ENCODE measurements at places on chromosomes 13 and 19. TPM values are rescaled to one million over a fixed set of nuclear protein-coding genes. Genes with fewer than 3 reads are reported as not detected.

DNA sequence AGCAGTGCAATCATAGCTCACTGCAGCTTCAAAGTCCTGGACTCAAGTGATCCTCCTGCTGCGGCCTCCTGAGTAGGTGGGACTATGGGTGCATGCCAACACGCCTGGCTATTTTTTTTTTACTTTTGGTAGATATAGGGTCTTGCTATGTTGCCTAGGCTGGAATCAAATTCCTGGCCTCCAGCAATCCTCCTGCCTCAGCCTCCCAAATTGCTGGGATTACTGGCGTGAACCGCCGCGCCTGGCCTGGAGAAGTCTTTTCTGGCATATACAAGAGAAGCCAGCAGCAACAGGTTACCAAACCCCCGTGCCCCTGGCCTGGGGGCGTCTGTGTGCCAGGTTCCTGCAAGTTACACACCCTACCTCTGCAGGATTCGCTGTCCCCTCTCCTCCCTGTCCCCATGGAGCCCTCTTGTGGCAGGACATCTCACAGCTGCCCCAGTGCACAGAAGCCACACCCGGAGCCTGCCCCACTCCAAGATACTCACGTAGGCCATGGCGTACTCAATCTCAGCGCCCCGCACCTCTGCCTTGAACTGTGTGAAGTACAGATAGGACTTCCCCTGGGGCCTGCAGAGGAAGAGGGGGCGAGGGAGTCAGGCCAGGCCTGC is 9.9 kb downstream of the MYDGF start:
- DNase-seq = no peak

DNA sequence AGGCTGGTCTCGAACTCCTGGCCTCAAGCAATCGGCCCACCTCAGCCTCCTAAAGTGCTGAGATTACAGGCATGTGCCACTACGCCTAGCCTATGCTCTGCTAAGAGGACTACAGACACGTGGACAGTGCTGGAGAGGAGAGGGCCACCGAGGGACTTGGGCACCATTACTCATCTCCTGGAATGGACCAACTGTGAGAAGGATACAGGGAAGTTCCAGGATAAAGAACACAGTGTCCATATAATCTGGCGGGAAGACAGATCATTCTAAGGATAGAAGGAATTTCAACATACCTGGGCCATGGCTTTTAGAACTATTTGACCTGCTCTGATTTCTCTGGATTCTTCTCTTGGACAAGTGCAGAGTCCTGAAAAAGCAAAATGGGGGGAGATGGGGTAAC is 12.8 kb downstream of the ZNF565 start:
- no peak for DNase-seq

- no peak for DNase-seq
Measured at GRCh38 chr13:104295537-104295936, 1229.3 kb upstream of the SLC10A2 start.

DNA sequence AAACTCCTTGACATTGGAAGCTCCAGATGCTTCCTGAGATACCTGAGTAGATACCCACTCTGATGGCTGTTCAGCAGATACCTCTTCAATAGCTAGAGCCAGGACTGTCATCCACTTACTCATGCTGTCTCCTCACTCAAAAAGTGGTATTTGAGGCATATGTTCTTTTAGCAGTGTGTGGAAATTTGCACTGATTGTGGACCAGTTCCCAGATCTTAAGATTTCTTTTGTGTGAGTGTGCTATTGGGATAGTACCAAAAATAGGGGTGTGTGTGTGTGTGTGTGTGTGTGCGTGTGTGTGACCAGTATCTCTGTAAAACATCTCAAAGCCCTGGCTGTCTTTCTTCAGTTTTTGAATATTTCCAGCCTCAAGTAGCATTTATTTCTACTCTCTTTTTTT is 108.3 kb downstream of the SLITRK5 start:
- DNase-seq = no peak

- DNase-seq = no peak
Measured at GRCh38 chr13:52665325-52665724, 12.7 kb downstream of the SUGT1 start.

DNA sequence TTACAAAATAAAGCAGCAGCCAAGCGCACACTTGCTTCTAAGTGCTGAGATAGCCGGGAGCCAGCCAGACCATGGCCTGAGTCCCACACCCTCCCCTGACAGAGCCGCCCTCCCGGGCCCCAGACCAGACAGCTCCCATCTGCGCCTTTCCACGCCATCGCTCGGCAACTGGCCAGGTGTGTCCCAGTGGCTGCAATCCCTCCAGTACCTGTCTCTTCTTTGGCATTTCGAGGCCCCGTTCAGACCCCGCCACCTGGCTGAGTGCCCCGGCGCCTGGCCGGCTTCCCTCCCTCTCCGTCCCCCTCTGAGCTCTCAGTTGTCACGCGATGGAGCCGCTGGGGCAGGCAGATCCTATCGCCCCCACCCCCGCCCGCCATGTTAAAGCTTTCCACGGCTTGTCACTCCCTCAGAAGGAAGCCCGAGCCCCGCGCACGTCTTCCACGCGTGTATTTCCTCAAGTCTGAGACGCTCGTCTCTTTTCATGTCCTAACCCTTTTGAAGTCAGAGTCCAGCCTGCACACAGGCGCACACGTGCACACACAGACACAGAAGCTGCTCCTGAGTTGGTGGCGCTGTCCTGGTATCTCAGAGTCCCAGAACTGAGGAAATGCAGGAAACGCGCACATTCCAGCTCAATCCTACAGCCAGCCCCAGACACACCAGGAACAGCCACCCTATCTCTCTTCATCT is 7.9 kb downstream of the MLLT1 start:
- DNase-seq = no peak

- no peak for DNase-seq
Measured at GRCh38 chr19:53389978-53390377, 5.0 kb upstream of the ZNF765 start.

DNA sequence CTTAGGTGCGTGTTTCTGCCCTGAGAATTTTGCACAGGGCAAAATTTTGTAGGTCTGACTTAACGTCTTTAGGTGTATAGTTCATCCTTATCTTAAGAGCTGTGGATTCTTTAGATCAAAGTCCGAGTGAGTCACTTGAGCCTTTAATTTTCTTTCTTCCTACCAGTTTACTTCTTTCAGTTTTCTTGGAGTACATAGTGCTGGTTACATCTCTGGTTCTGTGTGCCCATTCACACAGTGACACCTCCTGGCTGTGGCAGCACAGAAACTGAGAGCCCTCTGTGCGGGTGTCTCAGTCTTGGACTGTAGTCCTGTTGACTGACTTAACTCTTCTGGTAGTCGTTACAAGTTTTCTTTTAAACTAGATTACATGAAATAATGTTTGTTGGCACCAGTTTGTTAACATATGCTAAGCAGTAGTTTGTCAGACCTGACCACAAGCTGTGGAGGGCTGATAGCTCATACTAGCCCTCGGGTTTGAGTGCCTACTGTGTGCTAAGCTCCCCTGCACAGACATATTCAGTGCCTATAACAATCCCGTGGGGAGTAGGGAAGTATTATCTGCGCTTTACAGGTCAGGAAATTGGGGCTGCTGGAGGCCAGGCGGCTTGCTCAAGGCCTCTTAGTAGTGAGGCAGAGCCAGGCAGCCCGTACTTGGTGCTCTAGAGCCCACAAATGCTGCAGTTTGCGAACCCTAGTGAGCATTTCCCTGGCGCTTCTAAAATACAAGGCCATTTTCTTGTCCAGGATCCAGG is 1.6 kb downstream of the GATAD2A start:
- no peak for DNase-seq

Gene CCDC8
- total RNA-seq = 35.0 TPM

Gene FFAR1
- not detected for total RNA-seq

Gene WDR62
- total RNA-seq = 4.6 TPM

Gene FAM98C
- total RNA-seq = 19.4 TPM
